HL-60 (cell line): ENCODE measurements at places on chromosomes 6 and 20.

- no peak for DNase-seq
These were observed 475 bp downstream of the OR2B6 start for GRCh38 chr6:27957516-27957915.

- no peak for DNase-seq
These were observed 93.5 kb upstream of the BMP5 start for GRCh38 chr6:55968926-55969325.

DNA sequence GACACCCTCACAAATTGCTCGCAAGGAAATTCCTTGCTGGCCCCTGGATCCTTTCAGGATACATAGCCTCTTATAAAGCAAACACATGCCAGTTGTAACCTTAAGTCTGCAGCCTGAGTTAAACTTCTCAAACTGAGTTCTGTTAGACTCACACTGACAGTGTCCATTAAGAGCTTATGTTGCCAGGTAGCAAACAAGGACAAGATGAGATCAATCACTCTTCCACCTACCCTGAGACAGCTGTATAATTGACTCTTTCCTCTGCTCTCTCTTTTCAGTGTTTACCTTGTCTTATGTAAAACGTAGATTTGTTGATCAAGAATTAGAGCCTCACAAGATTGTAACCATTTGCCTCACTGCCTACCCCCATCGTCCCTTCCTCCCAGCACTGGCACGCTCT, 359.8 kb downstream of the EPM2A start:
- no peak for DNase-seq

DNA sequence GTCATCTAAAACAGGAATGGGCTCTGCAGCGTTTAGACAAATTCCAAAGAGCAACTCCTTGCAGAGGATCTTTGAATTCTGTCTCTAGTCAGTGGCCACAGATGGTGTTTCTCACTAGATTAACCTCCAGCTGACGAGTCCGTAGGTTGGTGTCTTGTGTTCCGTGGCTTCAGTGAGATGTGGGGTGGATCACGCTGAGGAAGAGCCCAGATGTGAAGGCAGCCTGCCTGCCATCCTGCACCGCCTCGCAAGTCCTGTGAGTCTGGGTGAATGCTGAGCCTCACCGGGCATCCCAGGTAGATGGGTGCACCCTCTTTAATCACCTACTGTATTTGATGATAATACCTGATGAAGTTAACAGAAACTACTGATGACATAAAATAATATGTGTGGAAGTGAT, 70.4 kb downstream of the THBS2 start:
- no peak for DNase-seq

DNA sequence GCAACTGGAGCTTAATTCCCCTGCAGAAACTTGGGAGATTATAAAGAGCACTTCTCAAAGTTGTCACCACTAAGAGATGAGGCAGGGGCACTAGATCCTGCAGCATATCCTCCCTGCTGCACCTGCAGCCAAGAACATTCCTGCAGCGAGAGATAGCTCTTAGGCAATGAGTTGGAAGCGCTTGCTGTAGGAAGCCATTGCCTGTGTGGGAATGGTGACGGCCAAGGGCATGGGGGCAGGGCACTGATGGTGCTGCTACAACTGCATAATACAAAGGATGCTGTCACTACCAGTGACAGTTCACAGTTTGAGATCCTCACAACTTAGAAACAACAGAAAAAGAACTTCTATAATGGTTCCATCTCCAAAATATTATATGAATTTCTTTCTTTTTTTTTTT, 89.9 kb downstream of the CDS2 start:
- no peak for DNase-seq

DNA sequence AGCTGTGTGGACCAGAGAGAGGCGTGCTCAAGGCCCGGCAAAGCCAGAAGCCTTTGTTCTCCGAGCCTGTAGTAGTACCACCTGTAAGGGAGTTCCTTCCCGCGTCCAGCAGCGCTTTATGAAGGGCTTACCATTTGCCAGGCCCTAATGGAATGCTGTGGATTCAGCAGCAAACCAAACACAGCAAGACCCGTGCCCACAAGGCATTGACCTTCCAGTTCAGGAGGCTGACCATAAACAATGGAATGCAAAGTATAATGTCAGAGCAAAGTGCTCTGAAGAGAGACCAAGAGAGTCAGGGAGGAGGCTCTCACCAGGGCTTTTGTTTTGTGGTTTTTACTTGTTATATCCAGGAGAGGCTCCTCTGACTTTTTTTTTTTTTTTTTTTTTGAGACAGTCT, 209.8 kb downstream of the ZMYND8 start:
- DNase-seq = no peak

- DNase-seq = no peak
These were observed 28.6 kb downstream of the EDN1 start for GRCh38 chr6:12318749-12319148.

- no peak for DNase-seq
These were observed 58.5 kb upstream of the CCDC167 start for GRCh38 chr6:37558168-37558567.

DNA sequence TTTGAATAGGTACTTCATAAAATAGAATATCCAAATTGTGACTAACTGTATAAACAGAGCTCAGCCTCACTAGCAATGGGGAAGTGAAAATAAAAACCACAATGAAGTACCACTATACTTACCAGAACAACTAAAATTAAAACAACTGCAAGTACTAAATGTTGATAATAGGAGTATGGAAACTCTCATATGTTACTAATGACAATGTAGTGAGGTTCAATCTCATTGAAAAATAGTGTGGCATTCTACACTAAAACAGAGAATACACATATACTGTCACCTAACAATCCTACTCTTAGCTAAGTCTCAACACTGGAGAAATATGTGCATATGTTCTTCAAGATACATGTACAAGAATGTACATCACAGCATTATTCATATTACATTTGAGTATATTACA, 132.0 kb upstream of the CARMIL1 start:
- DNase-seq = no peak

DNA sequence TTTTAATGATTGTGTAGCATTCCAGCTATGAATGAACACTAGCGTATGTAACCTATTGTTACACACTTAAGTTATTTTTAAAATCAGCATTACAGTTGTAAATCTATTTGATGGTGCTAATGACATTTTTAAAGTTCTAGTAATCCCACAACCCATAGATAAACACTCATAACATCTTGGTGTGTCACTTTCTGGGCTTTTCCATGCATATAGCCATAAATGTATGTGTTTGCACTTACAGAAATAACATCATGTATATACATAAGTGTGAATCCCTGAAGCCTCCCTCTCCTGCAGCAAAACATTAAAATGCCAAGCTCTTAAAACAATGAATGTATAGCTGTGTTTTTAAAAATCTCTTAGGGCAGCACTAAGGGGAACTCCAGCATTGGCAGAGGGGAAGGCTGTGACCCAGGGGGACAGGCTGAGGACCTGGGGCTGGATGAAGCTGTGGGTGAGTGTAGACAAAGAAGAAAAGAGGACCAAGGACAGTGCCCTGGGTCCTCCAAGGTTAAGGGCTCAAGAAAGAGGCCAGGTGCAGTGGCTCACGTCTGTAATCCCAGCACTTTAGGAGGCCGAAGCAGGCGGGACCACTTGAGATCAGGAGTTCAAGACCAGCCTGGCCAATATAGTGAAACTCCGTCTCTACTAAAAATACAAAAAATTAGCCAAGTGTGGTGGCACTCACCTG, 929 bp upstream of the CENPB start:
- DNase-seq = no peak

- no peak for DNase-seq
These were observed 1304.6 kb downstream of the EPHA7 start for GRCh38 chr6:92114797-92115196.

- DNase-seq = no peak
These were observed 3.0 kb downstream of the SPINT4 start for GRCh38 chr20:45725134-45725533.

DNA sequence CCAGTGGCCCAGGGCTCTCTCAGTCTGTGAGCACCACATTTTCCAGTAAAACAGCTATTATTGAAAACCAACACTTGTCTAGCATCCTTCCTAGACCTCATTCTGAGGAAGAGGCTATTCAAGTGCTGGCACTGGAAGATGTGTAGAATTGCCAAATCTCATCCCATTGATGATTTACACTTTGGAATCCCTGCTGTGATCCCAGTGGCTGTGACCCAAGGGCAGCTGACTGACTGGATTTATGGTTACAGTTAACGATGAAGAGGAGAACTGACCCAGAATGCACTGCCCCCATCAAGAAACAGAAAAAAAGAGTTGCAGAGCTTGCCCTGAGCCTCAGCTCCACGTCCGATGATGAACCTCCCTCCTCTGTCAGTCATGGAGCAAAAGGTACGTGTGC, 2.4 kb downstream of the CMTR1 start:
- no peak for DNase-seq

DNA sequence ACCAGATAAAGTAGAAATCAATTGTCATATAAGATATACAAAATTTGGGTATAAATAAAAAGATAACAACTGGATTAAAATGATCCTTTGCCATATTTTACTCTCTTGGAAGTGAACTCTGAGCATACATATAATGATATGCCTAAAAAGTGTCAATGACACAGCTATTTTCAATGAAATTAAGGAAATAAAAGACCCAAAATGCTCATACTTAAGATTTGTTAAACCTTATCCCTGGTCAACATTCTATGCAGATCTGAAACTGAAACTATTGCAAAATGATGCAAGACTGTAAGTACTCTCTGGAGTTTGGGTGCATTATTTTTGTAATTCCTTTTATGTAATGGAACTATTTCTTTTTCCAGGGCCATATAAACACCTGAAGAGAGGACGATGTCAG, 119.0 kb upstream of the SGK1 start:
- DNase-seq = no peak

DNA sequence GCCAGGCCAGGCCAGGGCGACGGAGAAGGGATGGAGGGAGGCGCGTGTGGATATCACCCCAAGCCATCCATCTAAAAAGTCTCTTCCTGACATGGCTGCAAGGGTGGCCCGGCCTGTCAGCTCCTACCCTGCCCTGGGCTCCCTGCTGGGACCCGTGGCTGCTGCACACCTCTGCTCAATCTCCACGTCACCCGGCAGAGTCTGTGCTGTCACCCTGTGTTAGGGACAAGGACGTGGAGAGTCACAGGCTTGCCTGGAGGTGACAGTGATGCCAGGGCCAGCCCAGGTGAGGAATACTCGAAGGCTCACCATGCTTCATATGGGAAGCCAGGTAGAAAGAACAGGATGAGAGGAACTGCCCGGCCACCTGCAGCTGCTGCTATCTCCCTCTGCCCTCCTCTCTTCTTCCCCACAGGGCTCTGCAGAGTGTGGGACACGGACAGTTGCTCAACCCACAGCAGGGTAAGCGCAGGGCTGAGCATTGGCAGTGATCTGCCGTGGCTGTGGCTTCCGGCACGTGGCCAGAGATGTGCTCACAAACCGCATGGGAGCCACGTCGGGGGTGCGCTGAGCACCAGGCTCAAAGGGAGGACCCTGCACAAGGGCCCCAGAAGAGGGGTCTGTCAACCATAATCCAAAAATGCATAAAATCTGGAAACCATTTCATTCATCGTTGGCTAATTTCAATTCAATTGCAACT, 214.3 kb downstream of the DLL1 start:
- peak; percentile 21 for DNase-seq
